Panc1 (cell line): ENCODE measurements at places on chromosomes 11 and 22. TPM values are rescaled to one million over a fixed set of nuclear protein-coding genes. Genes with fewer than 3 reads are reported as not detected.
A peak's percentile ranks its signal among the peaks of the same experiment; 100 is the strongest.

- DNase-seq = no peak
Measured at GRCh38 chr22:32226326-32227104, 21.6 kb upstream of the RFPL2 start.

GRCh38 chr11:62508336-62509058 lies 38.1 kb downstream of the AHNAK start:
- peak; percentile 27 for DNase-seq

- no peak for DNase-seq
Measured at GRCh38 chr22:37519268-37520195, at the start of gene CARD10. Gene CARD10, minus strand, starts transcription at chr22:37519415. Its CDS starts 215 bp downstream, at chr22:37519200.

DNA sequence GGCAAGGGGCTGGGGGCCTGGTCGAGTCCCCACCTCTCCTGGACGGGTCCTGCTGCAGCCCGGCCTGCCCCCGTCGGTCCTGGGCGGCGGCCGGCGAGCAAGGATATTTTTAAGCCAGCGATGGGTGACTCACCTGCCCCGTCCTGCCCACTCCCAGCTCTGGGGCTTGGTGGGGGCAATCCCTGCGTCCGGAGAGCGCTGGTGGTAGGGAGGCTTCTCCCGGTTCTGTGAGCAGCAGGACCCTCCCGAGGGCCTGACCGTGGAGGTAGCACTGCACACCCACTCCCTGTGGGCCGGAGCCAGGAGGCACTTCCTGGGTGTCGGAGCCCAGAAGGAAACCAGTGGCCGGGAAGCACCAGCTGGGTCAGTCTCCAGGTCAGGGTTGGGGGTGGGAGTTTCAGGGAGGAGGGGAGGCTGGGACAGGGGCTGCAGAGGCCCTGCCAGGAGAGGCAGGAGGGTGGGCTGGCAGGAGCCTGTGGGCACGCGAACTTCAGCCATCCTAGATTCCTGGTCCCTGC lies 467 bp downstream of the EPS8L2 start:
- DNase-seq = no peak

GRCh38 chr11:2927851-2928604 lies 1.2 kb downstream of the PHLDA2 start:
- no peak for DNase-seq

DNA sequence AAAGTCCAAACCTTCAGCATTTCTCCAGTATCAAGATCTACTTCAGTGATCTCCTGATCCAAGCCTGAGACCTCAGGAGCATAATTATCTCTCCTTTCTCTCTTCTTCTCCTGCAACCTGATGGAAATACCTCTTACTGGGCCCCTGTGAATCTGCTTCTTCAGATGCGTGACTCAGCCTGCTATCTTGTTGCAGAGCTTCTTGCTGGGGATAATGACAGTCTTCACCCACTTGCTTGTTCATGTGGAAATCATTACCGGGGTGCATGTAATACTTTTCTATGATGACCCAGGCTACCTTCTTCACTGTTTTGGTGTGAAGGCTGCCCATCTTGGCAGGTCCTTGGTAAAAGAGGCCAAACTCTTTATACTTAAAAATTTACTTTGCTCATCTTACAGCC lies 140.0 kb upstream of the POU2AF2 start:
- DNase-seq = no peak

The TBCEL gene
- 23.2 TPM for total RNA-seq

The SHANK3 gene
- total RNA-seq = 7.6 TPM
